ENCODE measurements at places on chromosomes 7 and 10. TPM values are rescaled to one million over a fixed set of nuclear protein-coding genes. Genes with fewer than 3 reads are reported as not detected.

GRCh38 chr7:2276107-2276506 lies 34.1 kb downstream of the NUDT1 start:
- no peak for DNase-seq

GRCh38 chr10:7915923-7916536 lies 97.7 kb downstream of the TAF3 start:
- DNase-seq = no peak

DNA sequence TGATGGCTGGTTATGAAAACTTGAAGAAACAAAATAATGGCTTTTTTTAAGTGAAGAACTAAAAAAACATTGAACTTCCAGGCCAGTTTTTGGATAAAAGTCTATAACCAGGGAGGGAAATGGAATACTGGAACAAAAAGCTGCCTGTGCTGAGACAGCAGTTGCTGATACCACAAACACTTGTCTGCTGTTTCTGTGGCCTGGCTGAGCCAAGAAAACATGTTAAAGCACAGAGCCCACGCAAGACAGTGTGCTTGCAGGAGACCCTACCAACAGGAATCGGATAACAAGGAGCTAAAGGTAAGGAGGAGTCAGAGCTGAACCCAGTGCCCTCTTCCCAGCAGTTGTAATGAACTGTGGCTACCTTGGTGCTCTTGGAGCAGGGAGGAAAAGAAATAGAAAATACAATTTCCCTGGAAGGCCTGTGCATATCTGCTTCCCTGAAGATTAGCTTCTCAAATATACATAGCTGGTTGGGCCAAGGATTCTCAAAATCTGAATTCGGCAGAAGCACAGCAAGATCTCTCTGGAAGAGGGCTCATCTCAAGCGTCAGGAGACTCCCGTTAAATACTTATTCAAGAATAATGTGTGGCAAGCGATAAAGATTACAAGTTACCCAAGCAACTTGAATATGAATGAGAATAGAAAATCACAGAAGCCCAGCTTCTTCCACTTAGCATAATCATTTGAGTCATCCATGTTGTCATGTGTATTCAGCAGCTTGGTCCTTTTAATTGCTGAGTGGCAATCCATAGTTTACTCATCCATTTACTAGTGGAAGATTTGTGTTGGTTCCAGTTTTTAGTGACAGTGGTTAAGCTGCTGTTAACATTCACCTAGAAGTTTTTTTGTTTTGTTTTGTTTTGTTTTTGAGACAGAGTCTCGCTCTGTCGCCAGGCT lies 87.6 kb downstream of the NOD1 start:
- DNase-seq = no peak

DNA sequence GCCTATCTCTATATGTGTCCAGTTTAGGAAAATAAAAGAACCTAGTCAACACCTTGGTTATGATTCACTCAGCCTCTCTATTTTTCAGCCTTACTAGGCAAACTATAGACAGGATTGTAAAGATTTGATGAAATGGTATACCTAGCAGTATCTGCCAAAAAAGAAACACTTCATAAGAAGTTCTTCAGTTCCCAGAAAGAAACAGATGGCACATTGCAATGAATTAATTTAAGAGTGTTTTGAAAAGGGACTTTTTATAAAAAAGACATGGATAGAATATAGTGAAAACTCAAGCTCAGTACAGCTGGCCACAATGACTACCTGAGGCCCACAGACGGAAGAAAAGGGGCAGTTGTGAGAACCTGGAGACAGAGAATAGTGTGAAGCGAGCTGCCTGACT lies 40.6 kb upstream of the RTKN2 start:
- DNase-seq = no peak

- DNase-seq = no peak
These were observed 320.1 kb upstream of the NFE2L3 start for GRCh38 chr7:25831831-25832411.

- no peak for DNase-seq
These were observed 88.8 kb downstream of the TFEC start for GRCh38 chr7:115941703-115942268.

- DNase-seq = no peak
These were observed 305.1 kb upstream of the IMMP2L start for GRCh38 chr7:111867348-111867931.

DNA sequence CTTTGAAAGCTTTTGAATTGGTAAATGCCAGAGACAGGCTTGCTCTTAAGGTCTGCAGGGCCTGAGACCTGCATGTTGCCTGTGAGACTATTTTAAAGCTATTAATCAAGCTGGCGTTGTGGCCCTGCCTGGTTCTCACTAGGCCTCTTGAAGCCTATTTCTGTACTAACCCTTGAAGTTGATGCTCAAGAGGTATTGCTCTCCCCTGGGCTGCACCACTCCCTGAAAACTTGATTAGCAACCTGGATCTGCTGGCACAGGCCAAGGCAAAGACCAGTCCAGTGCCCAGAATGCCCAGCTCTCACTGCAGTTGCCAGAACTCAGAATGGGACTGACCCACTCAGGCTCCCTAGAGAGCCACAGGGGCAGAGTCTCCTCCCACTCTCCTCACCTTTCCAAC lies 220.0 kb upstream of the MEOX2 start:
- DNase-seq = no peak

DNA sequence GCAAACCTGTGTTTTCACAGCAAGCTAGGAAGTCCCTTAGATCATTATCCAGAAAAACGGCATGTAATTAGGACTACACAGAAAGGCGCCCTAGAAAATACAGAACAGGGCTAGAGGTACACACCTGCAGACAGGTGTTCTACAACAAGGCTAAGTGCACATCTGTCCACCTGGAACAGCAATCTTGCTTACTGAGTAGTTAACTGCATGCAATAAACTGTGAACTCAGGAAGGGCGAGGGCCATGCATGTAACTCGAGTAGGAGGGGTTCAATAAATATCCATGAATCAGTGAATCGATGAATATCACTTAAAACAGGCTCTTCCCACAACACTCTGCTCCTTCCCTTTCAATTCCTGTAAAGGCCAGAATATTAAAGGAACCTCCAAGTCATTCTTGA lies 22.0 kb downstream of the FAM171A1 start:
- peak; percentile 60 for DNase-seq

DNA sequence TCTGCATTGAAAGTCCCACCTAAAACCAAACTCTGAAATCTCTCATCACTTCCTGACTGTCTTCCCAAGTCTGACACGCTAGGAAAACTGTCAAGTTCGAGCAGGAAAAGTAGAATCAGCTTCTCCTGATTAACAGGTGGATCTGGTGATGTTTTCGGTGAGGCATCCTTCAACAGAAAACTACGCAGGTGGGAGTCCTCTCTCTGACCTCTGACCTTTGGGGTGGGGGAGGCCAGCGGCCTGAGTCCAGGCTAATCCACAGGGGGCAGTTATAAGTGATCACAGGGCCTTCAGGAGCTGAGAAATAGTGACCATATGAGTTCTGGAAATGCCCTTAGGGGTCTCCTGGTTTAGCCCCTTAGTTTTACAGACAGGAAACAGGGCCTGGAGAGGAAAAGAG lies 13.4 kb upstream of the NPFFR1 start:
- DNase-seq = no peak

Gene FAM180A
- total RNA-seq = not detected

Gene AIFM2
- total RNA-seq = 3.8 TPM

Gene SPDYE9
- total RNA-seq = not detected

Gene CFTR
- total RNA-seq = 50.5 TPM

Gene CALHM3
- not detected for total RNA-seq
